ENCODE measurements at places on chromosomes 12 and 14.
A peak's percentile ranks its signal among the peaks of the same experiment; 100 is the strongest.

DNA sequence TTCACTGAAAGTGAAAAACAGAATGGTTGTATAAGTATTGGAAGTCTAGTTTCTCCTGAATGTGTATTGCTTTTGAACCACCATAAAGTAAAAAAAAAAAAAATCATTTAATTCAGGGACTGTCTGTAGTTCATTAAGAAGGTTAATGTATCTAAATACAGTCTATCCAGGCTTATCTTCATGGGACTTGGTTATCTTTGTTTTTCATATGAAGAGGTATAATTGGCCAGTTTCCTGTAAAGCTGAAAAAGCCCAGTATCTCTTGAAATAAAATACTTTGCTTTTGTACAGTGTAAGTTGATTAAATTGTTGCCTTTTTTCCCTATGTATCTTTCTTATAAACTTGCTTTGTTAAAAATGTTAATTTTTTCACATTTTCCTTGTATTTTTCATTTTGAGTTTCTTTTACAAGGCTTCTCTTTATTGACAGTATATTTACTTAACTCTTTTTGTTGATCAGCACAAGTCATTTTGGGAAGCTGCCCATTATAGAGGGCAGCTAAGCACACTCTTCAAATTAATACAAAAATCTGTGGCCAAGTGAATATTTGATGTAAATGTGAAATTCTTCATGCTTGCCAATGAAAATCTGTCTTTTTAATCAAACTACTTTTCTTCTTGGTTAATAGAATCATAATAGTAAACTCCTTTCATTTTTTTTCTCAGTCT lies 156.0 kb downstream of the TMTC3 start:
- DNase-seq: no peak

DNA sequence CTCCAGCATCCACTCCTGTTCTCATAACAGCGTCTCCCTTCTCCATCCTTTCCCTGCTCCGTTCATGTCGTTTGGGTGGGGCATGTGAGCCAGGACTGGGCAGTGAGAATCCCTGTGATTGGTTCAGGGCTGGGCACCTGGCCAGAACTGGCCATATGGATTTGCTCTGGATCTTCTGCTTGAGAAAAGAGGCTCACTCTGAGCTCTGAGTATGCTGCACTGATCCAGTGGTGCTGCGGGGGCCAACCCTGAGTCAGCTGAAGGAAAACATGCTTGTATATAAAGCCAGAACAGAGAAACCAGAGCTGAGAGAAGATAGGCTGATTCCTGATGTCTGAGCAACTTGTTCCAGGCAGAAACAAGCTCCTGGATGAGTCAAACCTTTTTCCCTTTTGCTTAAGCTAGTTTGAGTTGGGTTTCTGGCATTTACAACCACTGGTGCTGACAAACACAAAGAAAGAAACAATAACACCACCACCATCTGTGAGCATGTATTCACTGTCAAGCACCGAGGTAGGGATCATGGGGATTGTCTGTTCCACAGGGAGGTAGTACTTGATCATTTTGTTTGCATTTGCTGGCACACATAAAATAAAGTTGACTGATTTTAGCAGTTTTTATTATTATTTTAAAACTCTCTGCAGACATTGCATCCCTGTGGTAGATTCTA lies 14.0 kb upstream of the HPD start:
- no peak for DNase-seq

- no peak for DNase-seq
These were observed 4.1 kb upstream of the AKAP5 start for GRCh38 chr14:64461221-64461620.

GRCh38 chr12:102022286-102022685 lies 39.5 kb downstream of the WASHC3 start:
- no peak for DNase-seq

DNA sequence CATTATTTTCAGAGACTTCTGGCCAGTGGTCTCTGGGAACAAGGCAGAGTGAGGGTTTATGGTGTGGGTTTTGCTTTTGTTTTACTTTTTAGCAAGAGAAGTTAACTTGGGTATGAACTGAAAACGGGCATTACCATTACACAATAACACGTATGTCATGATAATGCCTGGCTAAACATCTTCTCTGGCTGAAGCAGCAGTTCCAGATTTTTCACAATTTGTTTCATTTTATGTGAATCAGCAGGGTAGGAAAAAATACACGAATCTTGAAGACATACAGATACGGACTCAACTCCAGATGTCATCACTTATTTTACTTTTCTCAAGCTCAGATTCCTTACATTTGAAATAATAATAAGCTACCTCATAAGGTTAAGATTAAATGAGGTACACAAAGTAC lies 2.5 kb upstream of the PCNX4 start:
- DNase-seq: no peak

- no peak for DNase-seq
These were observed 475.8 kb downstream of the RAD51B start for GRCh38 chr14:68295316-68295816.

GRCh38 chr12:110365489-110366320 lies 37.8 kb downstream of the ANAPC7 start:
- no peak for DNase-seq

GRCh38 chr12:41067941-41068645 lies 120.0 kb upstream of the PDZRN4 start:
- no peak for DNase-seq

DNA sequence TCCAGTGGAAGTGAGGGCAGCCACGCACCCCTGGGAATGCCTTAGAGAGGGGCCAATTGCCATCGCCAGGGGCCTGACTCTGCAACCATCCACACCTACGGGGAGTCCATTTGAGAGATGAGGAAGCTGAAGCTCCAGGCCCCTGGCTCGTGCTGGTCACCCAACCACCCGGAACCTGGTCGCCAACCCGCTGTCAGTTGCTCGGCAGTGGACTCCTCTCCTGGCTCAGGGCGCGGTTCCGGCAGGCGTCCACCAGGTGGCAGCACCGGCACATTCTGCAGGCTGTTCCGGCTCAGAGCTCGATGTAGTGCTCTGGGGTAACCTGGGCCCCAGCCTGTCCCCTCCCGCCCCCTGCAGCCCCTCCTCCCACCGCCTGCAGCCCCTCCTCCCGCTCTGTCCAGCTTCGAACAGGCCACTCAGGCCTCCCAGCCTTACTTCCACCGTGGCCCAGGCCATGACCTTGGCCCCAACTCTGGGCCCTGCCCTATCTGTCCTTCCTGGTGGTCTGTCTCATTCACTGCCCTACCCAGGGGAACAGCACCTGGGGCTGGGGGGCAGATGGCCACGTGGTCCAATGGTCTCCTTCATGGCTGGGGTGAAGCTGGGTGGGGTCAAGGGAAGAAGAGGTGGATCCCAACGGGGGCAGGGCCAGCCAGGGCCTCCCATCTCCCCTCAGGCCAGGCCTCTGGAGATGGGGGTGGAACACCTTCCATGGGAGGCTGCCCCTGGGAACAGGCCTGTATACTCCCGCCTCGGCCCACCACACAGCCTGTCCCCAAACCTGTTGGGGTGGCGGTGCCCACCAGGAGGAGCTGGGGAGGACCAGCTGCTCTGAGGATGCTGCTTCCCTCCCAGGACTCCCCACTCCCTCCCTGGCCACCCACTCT lies 15.7 kb downstream of the SIVA1 start:
- peak; percentile 91 for DNase-seq

- DNase-seq: no peak
These were observed 124.7 kb downstream of the DAAM1 start for GRCh38 chr14:59313144-59313651.

- DNase-seq: no peak
These were observed 58.0 kb upstream of the TRHDE start for GRCh38 chr12:72214163-72214562.

DNA sequence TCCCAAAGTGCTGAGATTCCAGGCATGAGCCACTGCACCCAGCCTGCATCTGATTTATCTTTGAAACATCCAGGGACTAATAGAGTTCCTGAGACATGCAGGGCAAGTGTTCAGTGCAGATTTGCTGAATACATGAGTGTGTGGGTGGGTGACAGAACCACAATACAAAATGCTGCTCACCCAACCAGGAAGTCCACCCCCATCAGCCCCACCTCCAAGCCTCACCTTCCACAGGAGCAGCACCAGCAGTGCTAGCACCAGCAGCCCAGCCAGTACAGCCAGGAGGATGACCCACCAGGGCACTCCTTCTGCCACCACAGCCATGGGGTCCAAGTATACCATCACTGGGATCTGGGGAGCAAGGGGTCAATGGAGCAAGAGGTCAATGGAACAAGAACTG lies 20.0 kb downstream of the ITGA7 start:
- peak; percentile 28 for DNase-seq

GRCh38 chr14:74858022-74858421 lies 17.9 kb downstream of the PROX2 start:
- no peak for DNase-seq

DNA sequence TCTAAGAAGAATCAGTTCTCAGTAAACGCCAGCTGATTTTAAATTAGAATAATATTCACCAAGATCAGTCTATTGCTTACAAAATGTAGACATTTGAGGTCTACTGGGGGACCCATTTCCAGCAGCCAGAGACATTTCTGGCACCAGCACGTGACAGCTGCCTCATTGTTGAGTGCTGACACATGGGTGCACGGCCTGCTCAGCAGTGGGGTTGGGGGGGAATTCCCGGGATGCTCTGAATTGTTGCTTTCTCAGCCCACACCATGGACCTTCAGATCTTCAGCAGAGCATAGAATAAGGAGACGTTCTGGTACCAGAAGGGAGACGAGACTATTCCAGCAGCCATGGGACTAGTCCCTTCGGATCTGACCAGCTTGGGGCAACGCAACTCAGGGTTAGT lies 18.3 kb downstream of the PLEKHG7 start:
- no peak for DNase-seq

DNA sequence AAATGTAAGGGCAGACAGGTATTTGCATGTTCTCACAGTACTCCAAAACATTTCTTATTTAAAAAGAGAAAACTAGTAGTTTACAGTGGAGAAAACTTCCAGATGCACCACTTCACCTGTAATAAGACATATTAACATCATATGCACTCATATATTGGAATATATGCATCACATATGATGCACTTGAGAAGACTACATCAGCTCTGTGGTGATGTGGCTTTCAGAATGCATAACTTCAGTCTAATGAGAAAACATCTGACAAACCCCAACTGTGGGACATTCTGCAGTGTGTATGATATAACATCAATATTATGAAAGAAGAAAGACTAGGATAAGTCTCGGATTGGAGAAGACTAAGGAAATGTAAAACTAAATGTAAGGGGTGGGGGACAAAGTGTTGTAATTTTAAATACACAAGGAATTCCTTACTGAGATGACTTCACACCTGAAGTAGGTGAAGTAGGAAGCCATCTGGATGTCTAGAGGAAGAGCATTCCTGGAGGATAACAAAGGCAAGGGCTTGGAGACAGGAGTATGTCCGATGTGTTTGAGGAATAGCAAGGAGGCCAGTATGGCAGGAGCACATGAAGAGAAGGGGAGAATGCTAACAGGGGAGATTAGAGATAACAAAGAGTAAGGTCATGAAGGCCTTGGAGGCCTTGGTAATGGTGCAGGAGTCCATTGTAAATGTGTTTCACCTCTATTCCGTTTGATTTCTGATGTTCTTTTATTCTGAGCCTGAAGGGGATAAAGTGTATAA lies 49.0 kb downstream of the CNOT2 start:
- DNase-seq: no peak

GRCh38 chr12:1234073-1234472 lies 243.1 kb downstream of the ERC1 start:
- DNase-seq: no peak

DNA sequence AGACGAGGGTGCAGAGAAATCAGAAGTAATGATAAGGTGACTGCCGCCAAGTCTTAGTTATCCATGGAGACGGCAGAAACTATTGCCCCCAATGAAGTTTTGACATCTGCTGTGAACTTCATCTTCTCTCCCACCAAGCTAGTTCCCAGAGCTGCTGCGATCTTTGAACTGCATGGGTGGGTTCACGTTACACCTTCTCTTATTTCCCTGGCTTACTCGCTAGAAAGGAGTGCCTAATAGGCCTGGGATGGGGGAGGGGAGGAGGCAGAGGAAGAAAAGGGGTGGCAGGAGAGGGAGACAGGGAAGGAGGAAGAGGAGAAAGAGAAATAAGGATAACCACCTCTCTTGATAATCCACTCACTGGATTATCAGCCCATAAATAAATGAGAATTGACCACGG lies 157.1 kb downstream of the NTF3 start:
- DNase-seq: no peak

DNA sequence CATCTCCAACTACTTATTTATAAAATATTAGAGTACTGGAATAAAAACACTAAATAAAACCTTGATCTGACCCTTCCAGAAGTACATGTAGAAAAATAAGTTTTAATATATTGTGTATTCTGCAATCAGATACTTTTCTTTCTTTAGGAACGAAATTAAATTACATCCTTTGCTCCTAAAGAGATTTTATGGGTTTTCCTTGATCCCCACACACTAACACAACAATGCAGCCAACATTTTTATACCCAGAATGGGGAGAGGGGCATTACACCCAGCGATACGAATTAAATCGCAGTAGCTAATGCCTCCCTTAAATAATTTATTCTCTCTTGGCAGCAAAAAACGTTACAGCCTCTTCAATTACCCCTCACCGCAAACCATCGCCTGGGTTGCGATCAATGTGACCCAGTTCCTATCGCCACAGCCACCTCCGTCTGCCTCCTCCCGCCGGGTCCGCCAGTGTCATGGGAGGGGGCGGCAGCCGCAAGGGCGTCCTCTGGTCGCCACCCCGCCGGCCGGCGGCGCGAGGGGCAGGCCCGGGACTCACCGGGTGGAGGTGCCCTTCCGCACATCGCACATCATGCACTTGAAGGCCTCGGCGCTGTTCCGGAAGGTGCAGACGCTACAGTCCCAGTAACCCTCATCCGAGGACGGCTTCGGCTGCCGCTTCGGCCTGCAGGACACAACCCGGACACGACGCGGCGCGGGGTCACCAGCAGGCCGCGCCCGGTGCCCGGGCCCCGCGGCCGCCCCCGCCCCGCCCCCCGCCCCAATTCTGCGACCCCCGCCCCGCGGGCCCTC lies 796 bp downstream of the YAF2 start:
- DNase-seq: peak; percentile 69

GRCh38 chr12:24135158-24135850 lies 185.8 kb upstream of the SOX5 start:
- DNase-seq: no peak

DNA sequence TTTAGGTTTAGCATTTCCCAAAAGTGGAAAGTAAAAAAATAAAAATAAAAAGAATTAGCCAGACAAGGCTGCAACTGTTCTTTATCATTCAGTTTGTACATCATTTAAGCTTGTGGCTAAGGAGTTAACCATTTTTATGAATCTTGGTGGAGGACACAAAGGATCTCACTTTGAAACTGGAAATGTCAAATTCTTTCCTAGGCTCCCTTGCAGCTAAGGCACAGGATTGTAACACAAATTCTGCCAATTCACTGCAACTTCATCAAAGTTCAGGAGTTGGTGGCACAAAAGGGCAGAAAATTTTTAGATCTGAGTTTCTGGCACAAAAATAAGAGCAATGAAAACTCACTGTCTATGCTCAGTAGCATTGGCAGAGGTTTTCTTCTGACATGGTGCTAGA lies 211.2 kb upstream of the SYT10 start:
- no peak for DNase-seq

Measured in stimulated activated CD4-positive, alpha-beta T cell treated with anti-CD3 and anti-CD28 coated beads, Interleukin-4, amount 100 ng/mL, for 24 hours (primary cell).